ENCODE measurements at places on chromosomes 3 and 15. TPM values are rescaled to one million over a fixed set of nuclear protein-coding genes. Genes with fewer than 3 reads are reported as not detected.

The ZNF774 gene
- total RNA-seq = 0.23 TPM

The TMCO5A gene
- not detected for total RNA-seq

The GOLGA6A gene
- not detected for total RNA-seq

The CASR gene
- not detected for total RNA-seq

The COL7A1 gene
- 7.0 TPM for total RNA-seq

The SPINT1 gene
- total RNA-seq = not detected

The P2RY1 gene
- 0.90 TPM for total RNA-seq

The CACNA2D3 gene
- 4.3 TPM for total RNA-seq

The ADCY5 gene
- 0.85 TPM for total RNA-seq
